ENCODE measurements at places on chromosomes 7 and 10. TPM values are rescaled to one million over a fixed set of nuclear protein-coding genes. Genes with fewer than 3 reads are reported as not detected.

DNA sequence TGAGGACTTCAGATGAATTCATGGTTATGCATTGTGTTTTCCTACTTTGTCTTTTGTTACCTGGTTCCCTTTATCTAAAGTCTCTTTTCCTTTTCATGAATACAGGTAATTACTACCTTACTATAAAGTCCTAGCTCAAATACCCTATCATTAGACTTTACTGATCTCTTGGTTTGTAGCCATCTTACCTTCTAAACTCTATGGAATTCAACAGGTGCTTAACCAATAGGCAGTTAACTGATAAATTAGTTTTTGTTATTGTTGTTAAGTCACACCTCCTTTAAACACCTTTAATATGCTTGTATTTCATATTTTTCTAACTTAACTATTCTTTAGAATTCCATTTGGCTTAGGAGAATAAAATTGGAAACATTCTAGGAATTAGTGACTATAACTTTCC lies 30.7 kb downstream of the PLCE1 start:
- no peak for DNase-seq

DNA sequence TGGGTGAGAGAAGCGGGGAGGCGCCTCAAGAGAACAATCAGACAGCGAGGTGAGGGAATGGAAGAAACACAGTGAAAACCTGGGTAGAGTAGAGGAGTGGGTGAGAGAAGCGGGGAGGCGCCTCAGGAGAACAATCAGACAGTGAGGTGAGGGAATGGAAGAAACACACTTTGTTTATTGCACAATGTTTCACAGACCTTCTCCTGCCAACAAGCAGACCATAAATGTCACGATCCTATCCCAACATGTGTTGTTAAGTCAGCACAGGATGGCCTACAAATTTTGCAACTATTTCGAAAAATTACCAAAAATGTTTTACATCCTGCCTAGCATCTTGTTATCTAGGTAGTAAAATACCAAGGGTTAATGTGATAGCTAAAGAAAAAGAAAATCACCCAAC lies 115.3 kb downstream of the JAZF1 start:
- DNase-seq = no peak

- DNase-seq = no peak
These were observed 20.6 kb upstream of the CDCA7L start for GRCh38 chr7:21966271-21966670.

ST8SIA6 gene
- 2.8 TPM for total RNA-seq

PNLIPRP1 gene
- total RNA-seq = 0.66 TPM

CACNB2 gene
- total RNA-seq = 13.8 TPM
